Panc1 (cell line): ENCODE measurements at places on chromosomes 16 and 17.

GRCh38 chr17:5584383-5585286 is at the start of gene NLRP1:
NLRP1 (minus strand) TSS chr17:5584509; CDS start chr17:5583957, 552 bp downstream.
- DNase-seq: no peak

DNA sequence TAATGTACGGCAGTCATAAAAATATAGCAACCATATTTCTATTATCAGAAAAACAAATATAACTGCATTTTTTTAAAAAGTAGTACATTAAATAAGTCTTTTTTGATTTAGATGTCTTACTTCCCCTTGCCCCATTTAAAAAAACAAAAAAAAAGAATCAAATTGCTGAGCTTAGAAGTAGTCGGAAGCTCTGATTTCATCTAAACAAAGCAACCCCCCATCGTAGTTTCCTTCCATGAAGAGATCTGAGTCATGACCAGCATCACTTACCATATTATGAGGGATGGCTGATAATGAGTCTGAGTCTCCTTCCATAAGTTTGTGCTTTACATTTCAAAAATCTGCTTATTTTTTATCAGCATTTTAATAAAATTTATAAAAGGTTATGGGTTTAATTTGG is 86.2 kb downstream of the ITFG1 start:
- no peak for DNase-seq

DNA sequence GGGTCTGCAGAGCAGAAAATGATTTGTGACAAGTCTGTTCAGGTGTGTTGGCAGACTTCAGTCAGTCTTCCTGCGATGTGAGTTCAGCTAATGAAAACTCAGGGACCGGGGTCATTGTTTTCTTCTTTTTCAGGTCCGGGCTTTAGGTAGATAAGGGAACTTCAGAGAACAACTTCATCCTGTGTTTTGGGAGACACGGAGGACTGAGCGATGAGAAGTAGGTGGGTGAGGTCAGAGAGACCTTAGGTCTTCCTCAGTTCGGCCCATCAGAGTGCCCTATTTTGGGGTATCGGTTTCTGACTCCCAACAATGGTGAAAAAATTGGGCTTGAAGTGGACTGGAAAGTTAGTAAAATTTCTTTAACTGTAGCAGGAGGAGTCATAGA is 88.9 kb upstream of the ATF7IP2 start:
- no peak for DNase-seq

GRCh38 chr16:27483088-27483437 is 66.7 kb downstream of the GTF3C1 start:
- DNase-seq: no peak

- DNase-seq: no peak
Observed at GRCh38 chr17:32191306-32191705, 49.0 kb downstream of the RHOT1 start.

GRCh38 chr17:73667181-73667959 is 23.1 kb upstream of the SDK2 start:
- DNase-seq: no peak

DNA sequence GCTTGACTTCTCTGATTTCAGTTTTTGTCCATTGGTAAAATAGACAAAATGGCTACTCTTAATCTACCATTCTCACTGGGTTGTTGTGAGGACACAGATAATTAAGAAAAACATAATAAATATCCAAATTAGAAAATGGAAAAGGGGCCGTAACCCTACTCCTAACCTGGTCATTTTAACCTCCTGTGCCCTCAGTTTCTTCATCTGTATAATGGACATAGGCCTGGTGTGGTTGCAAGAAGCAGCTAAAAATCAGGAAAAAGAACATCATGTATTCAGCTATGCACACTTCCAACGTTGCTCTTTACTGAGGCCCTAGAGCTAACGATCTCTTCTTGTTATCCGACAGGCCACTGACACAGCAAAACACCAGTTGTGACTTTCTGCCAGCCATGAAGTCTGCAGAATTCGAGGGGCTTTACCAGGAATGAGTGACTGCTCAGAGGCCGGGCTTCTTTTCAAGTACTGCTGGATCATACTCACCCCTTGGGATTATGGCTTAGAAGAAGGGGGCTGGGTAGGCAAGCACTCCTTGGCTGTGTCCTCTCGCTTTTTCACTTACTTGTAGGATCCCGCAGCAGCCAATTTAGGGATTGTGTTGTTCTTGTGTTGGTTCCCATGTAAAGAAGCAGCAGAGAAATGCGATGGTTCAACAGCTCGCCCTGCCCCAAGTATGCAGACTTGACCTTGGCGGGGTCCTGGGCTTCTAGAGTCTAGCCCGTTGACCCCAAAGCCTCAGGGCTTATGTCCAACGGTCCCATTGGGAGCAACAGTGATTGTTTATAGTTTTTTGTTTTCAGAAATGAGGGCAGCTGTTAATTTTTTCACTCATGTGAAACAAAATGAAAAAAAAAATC is 20.9 kb downstream of the LDAF1 start:
- DNase-seq: no peak

- DNase-seq: no peak
Observed at GRCh38 chr17:11170881-11171280, 70.1 kb upstream of the SHISA6 start.

DNA sequence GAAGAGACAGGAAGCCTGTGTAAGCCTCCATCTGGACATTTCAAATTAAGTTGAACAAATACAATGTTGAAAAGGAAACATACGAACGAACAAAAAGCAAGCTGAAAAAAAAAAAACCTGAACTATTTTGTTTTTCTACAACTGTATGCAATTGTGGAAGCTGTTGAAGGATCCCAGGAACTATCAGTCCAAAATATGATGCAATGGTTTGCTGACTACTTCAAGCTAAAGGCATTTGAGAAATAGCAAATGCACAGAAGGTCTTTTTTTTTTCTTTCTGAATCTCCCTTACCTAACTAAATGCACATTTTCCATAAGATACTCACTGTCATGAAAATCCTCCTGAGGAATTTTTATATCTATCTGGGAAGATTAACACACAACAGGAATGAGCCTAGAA is 40.2 kb downstream of the MAF start:
- DNase-seq: no peak

DNA sequence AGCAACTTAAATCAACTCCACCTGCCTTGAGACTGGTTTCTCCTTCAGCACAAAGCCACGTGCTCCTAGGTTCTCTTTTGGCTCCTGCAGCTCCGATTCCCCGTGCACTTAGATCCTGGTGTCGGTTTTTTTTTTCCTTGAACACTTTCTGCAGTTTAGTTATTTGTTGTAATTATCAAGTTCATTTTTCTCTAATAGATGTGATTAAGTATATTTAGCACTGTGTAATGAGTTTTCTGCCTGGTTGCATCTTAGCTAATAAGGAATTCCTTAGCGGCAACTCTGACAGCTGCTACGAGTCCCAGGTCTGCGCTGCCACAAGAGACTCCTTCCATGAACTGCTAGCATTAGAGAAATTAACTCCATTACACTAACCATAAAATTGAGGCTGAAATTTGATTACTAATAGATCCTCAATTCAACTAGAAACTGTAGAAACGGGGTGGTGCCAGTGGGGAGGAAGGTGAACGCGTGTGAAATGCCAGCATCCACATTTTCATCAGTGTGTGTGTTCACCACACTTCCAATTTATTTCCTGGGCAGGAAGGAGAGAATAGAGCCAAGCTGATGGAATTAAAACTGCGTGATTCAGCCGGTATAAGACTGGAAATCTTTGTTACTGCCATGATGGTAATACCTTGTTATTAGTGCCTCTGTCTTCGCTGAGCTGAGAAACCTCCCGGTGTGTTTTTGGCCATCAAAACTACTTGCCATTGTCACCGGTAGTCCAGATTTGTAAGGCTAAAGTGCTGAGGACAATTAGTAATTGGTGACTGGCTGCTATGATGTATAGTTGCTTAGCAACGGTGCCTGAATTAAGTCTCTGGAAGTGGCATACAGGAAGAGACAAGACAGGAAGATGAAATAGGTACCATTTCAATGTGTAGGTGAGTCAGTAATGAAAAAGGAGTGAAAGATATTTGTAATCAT is 232.4 kb downstream of the IRX3 start:
- no peak for DNase-seq

- DNase-seq: no peak
Observed at GRCh38 chr16:3999479-4000325, 116.5 kb downstream of the ADCY9 start.

DNA sequence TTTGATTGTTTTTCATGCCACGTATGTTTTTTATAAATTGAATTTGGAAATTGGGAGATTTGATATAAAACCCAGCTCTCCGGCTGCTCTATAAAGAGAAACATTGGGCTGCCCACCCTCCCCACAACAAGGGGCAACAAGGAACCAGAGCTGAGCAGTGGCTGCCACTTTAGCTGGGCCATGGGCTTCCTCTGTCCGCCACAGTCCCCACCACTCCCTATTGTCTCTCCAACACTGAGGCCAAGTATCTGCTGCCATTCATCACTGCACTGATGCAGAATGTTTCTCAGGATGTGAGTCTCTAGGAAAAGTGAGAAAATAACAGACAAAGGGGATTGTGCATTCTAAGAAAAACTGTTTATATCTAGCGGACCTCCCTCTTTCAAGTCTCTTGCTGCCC is 106.8 kb downstream of the LITAF start:
- DNase-seq: no peak

DNA sequence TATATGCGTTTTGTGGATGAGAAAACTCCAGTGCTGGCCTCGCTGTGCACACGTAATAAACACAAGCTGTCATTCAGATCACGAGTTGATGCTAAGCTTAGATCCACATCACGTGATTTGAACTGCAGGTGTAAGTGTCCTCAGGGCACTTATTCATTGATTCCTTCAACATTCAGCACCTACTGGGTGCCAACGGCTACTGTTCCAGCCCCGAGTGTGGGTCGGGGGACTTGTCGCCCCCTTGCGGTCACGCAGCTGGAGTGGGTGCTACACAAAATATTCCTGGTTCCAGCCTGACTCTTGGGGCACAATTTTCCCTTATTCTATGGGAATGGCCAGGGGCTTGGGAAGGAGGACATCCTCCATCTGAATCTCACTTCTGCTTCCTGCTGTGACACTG is 29.9 kb upstream of the GINS2 start:
- no peak for DNase-seq

DNA sequence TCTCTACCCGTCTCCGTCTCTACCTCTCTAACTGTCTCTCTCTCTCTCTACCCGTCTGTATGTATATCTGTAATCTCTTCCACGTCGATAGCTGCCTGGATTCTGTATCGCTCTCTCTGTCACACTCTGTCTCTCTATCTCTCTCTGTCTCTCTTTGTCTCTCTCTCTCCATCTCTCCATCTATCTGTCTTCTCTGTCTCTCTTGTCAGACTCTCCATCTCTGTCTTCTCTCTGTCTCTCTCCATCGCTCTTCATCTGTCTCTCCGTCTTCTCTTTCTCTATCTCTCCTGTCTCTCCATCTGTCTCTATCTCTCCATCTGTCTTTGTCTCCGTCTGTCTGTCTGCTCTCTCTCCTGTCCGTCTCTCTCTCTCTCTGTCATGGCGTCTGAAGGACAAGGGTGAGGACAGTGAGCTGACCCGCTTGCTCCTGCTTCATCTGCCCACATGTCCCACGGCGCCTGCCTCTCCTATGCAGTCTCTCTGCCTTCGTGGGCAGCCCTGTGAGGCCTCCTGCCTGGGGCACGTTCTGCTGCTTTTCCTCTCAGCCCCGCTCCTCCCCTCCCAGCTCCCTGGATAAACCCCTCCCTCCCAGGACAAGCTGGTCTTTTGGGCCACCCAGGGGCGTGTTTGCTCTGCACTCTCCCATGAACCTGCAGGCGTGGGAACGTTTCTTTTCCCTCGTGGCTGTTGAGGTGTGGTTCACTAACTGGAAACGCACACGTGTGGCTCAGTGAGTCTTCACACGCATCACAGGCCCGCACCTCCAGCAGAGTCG is 18.9 kb downstream of the ACSF3 start:
- no peak for DNase-seq

DNA sequence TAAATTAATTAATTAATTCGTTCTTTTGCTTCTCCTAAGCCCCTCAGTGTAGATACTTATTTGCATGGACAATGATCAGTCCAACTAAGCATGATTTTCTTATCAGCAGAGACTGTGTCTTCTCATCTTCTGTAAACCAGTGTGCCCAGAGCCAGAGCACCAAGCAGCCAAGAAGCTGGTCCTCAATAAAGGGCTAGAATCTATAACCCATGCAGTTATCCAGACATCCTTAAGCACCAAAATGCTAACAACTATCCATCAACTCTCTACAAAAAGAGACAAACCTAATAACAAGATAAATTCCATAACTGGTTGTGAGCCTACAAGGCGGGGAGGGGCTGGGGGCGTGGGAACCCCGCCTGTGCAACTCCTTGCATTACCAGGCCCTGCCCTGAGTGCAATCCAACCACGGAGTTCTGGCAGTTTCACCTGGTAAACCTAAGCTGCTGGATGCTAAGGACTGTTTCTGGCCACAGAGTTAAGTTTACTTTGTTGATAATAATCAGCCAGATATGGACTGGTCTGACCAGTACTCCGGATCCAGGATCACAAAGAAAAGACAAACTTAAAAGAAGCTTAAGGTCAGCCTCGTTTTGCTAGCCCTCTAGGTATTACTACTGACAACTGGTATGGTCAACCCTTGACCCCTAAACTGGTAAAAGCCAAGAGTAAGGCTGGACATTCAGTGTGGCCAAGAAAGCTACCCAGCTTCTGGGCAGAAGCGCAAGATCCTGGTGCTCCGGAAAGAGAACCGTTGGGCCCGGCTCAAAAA is 51.5 kb downstream of the ZFHX3 start:
- DNase-seq: no peak

- DNase-seq: no peak
Observed at GRCh38 chr16:1950047-1950446, 4.4 kb downstream of the RPL3L start.

- no peak for DNase-seq
Observed at GRCh38 chr16:16000685-16001084, 51.3 kb downstream of the ABCC1 start.

- no peak for DNase-seq
Observed at GRCh38 chr17:74230896-74231295, 17.5 kb downstream of the TTYH2 start.

GRCh38 chr16:89971495-89972243 is 23.1 kb downstream of the DEF8 start:
- no peak for DNase-seq

DNA sequence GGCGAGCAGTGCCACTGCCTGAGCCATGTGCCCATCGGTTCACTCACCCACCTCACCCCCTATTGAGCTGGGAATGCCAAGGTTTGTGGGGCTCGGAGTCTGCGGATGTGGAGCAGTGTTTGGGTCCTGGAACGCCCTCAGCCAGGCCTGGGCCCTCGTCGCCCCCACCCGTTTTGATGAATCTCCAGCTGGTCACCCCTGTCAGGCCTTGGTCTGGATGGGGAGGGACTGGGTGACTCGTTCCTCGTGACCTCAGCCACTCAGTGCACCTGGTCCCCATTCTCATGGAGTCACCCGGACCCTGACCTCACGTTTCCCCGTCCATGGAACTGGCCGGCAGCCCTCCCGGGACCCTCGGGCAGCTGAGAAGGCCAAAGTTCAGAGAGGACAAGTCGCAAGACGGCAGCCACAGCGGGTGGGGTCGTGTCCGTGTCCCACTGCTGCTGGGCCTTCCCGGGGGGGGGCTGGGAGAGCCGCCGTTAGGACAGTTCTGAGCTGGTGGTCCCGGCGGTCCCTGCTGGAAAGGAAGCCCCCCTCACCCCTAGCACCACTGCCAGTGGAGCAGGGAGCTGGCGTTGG is 23.2 kb downstream of the GSE1 start:
- no peak for DNase-seq
